ENCODE measurements at places on chromosomes 11 and 22. TPM values are rescaled to one million over a fixed set of nuclear protein-coding genes. Genes with fewer than 3 reads are reported as not detected.

Gene CYP2D6
- total RNA-seq, result not detected

Gene THOC5
- 28.7 TPM for total RNA-seq

Gene CRYBB3
- not detected for total RNA-seq

Gene INPP5J
- 0.57 TPM for total RNA-seq

Gene OTOG
- 0.10 TPM for total RNA-seq

Gene EXPH5
- 1.5 TPM for total RNA-seq

Gene SSTR3
- not detected for total RNA-seq

Gene MS4A6E
- total RNA-seq, result not detected

Gene NPTXR
- total RNA-seq, result 0.96 TPM

Gene GGTLC2
- total RNA-seq, result not detected

Gene UBASH3B
- 13.1 TPM for total RNA-seq

Gene OVCH2
- total RNA-seq, result not detected

GRCh38 chr11:4063348-4063747 lies 31.3 kb upstream of the RRM1 start:
- DNase-seq, result no peak

GRCh38 chr11:38577769-38578168 lies 1979.7 kb upstream of the RAG2 start:
- no peak for DNase-seq

DNA sequence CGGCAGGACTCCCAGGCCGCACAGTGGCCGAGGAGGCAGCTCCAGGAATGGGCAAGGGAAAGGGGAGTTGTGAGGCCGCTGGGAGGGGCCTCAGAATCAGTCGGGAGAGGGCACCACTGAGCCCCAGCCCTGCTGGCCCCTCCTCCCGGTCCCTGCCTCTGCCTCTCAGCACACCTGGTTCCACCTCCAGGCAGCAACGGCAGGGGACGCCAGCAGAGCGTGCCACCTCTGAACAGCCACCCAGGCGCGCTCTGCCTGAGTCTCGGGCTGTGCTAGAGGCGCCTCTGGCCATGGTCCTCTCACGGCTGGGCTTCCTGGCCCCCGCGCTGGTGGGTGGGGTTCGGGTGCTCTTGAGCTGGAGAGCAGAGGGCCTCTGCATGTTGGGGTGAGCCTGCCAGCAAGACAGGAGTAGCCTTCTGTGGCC lies 33.0 kb downstream of the MOB2 start:
- DNase-seq, result no peak

DNA sequence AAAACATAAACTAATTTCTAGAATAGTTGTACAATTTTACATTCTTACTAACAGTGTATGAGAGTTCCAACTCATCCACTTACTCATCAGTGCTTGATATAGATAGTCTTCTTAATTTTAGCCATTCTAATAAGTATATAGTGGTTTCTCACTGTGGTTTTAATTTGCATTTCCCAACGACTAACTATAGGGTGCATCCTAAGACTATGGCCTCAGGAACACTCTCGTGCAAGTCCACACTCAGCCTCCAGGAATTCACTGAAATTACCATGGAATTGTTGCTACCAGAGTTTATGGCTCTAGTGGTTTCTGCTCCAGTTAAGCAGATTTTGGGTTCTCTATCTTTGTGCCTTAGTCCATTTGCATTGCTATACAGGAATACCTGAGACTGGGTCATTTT lies 60.1 kb upstream of the GUCY1A2 start:
- DNase-seq, result no peak

DNA sequence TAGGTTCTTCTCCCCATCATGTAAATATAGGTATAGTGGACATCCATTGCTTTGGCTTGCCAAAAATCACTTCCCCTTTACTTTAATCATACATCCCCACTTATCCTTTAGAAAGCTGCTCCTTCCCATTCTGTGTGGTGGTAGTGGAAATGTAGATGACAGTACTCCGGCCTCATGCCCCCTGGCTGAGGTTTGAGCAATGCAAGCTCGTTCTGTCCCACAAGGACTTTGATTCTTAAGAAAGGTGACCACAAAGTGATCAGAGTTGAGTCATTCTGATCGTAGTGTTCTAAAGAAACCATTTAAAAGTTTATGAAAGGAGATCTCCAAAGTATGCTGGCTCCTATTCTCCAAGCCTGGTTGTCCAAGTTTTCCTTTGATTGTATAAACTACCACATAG lies 10.9 kb downstream of the TUG1 start:
- no peak for DNase-seq

DNA sequence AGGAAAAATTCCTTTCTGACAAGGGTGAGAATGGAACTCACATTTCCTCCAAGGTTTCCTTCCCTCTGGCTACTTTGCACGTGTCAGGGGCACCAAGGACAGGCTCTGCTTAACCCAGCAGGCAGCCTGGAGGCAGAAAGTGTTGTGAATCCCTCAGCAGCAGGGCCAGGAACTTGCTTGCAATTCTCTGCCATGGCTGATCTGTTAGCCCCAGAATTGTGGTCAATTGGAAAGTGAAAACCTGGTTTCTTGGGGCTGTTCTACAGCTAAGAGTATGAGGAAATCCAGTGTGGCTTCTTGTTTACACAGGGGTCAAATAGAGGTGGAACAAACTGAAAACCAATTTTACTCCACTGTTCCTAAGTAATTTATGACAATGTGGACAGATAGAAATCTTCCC lies 38.3 kb upstream of the CEP295 start:
- no peak for DNase-seq

GRCh38 chr11:34250211-34250610 lies 107.6 kb downstream of the ABTB2 start:
- no peak for DNase-seq

DNA sequence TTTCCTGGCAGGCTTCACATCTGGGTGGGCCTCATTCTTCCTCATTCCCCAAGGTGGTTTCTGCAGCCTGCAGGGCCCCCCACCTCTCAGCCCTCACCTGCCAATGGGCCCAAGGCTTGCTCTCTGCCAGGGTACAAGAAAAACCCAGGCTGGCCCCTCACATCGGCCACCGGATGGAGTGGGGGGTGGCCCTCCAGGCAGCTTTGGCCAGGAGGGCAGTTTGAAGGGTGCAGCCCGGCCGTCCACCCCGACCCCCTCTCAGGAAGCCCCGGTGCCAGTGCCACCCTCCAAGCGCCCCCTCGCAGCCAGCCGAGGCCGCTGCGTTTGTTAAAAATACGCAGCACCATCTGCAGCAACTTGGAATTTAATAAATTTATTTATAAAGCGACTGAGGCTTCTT lies 196.7 kb downstream of the CTTN start:
- no peak for DNase-seq

DNA sequence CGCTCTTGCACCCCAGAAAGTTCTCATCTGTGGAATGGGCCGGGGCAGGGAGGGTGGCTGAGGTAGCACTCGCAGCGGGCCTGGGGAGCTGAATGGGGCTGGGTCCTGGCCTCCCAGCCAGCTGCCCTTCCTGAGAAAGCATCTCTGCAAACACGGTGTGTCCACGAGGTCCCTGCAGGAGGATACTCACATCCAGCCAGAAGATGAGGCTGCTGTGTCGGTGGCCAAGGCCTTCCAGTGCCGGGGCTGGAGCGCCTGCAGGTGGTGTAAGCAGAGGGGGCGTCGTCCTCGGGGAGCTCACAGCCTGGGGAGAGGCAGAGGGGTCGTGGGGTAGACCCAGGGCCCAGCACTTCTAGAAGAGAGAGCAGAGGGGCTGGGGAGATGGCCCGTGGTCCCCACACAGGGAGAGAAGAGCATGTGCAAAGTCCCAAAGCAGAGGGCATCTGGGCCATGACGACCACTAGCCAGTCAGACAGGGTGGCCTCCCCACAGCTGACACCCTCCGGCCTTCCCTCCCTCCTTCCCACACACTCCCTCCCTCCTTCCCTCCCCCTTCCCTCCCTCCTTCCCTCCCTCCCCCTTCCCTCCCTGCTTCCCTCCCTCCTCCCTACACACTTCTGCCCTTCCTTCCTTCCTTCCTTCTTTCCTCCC lies 97.9 kb downstream of the WNT7B start:
- DNase-seq, result no peak

GRCh38 chr11:63738720-63739360 lies 29.7 kb downstream of the ZFTA start:
- peak; percentile 82 for DNase-seq

- DNase-seq, result no peak
Measured at GRCh38 chr11:119483881-119484371, 61.0 kb upstream of the THY1 start.

GRCh38 chr11:110968348-110969062 lies 256.3 kb upstream of the ARHGAP20 start:
- DNase-seq, result no peak

GRCh38 chr22:26079009-26079408 lies 90.3 kb upstream of the SEZ6L start:
- DNase-seq, result peak; percentile 44

- peak; percentile 22 for DNase-seq
Measured at GRCh38 chr22:29946220-29946619, 63.2 kb downstream of the MTMR3 start.

GRCh38 chr11:119084663-119085436 lies at the start of gene HMBS:
HMBS (plus strand) TSS chr11:119084881; CDS start chr11:119085034, 153 bp downstream.
- peak; percentile 95 for DNase-seq

DNA sequence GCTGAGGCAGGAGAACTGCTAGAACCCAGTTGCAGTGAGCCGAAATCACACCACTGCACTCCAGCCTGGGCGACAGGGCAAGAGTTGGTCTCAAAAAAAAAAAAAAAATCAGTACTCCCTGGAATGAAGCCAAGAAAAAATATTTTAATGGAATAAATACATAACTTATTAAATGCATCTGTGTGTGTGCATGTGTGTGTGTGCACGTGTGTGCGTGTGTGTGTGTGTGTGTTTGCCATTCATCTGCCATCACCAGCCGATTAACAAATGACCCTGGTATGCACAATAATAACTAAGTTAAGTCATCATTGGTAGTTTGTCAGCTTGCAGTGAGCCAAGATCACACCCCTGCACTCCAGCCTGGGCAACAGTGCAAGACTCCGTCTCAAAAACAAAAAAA lies 35.0 kb upstream of the SCGB1A1 start:
- no peak for DNase-seq

DNA sequence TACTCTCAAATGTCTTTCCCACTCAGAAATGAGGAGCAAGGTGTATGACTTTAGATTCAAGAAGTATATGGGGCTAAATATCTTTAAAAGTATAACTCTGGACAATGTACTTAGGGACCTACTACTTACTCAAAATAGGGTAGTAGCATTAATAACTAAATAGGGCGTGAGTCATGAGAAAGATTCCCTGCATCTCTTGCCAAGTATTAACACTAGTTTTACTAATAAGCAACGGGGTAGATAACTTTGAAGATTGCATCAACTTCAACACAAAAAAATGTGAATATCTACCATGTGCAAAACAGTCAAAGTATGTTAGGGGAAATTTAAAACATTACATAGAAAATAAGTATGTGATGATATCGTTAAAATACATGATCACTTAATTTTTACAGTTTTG lies 99.6 kb downstream of the PGR start:
- no peak for DNase-seq

DNA sequence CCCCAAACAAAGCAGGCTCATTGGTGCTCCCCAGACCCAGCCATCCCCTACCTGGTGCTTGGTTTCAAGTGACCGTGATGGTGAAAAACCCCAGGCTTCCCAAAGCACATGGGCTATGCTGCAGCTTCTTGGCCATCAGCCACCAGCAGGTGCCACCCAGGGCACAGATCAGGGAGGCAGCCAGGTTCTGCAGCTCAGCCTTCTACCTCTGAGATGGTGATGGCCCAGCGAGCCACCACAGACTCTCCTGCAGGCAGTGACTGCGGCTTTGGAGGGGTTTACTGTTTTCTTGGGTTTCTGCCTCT lies 70.0 kb upstream of the ALX4 start:
- no peak for DNase-seq

DNA sequence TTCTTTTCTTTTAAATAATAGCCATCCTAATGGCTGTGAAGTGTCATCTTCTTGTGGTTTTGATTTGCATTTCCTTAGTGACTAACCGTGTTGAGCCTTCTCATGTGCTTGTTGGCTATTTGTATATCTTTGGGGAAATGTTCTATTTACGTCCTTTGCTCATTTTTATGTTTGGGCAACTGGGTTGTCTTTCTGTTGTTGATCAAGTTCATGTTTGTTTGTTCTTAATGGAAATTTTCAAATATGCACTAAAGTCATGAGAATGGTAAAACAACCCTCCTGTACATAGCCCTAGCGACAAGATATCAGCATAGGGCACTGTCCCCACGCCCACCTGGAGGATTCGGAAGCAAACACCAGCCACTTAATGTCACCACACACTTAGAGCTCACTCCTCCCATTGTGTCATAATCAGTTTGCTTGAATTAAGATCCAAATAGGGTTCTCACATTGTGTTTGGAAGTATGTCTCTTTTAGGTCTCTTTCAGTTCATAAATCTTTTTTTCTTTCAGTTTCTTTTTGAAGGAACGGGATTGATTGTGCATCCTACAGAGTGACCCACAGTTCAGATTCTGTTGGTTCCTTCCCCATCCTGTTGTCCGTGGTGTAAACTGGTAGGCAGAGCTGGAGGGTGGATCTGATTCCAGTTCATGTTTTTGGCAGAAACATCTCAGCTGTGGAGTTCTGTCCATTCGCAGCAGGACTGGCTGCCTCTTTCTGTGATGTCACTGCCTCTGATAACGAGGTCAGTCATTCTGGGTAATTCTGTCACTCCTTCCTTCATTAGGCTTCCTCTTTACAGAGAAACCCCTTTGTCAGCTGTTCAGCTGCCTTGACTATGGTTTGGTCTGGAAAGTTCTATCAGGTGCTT lies 26.4 kb upstream of the ADORA2A start:
- peak; percentile 43 for DNase-seq

DNA sequence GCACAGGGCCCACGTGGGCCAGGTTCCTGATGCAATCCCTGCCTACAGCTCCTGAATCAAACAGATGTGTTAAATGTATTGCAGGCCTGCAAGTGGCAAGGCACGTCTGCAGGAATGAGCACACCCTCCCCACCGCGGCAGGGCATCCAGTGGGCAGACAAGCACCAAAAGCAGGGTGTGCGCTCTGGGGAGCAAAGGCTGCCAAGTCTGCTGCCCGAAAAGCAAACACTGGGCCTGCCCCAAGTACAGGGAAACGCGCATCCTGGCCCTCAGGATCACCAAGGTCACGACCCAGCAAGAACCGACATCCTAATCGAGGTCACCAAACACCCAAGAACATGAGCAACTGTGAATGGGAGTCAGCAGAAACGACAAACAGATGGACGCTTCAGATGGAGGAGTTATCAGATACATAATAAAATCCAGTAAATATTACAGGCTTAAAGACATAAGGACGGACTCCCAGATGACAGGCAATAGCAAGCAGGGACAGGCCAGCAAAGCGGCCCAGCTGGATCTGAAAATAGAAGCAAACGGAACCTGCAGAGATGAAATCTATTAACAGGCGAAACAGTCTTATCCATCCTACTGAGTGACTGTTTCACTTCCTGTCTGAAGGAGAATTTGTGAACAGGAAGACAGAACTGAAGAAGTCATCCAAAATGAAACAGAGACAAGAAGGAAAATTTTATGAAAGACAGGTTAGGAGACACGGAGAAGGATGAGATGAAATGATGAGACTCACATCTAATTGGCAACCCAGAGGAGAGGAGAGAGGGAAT lies 26.7 kb downstream of the CARS1 start:
- DNase-seq, result no peak

DNA sequence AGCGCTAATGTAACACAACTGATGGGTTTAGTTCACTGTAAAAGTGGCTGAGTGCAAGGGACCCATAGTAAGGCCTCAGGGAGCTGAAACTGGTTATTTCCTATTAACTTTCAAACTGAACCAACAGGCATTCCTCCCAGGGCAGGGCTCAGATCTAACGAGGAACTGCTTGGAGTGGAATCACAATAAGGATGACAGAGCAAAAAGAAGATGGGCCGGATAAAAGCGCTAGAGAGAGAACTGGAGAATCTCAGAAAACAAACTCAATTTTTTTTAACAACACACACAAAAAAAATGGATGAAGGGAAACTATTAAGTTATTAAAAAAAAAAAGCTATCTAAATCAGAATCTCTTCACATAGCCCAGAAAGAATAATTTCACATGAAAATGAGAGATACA lies 14.2 kb upstream of the CHORDC1 start:
- no peak for DNase-seq
